Activated naive CD8-positive, alpha-beta T cell treated with anti-CD3 and anti-CD28 coated beads for 36 hours (primary cell): ENCODE measurements at places on chromosomes 6 and 20.

GRCh38 chr20:22623211-22623610, 38.8 kb upstream of the FOXA2 start:
- no peaks in the 10 kb centered on the region for H3K4me1 ChIP-seq
- no peaks in the 10 kb centered on the region for H3K27me3 ChIP-seq
- no peaks in the 10 kb centered on the region for H3K36me3 ChIP-seq
- no peak overlapping the region for H3K4me3 ChIP-seq

- no peak overlapping the region for H3K4me3 ChIP-seq
- no peak for DNase-seq
- H3K36me3 ChIP-seq: peaks cover 3% of the 10 kb centered on the region
- H3K27me3 ChIP-seq: no peaks in the 10 kb centered on the region
- H3K4me1 ChIP-seq: no peaks in the 10 kb centered on the region
These were observed 64.6 kb downstream of the RNF144B start for GRCh38 chr6:18451756-18452155.

DNA sequence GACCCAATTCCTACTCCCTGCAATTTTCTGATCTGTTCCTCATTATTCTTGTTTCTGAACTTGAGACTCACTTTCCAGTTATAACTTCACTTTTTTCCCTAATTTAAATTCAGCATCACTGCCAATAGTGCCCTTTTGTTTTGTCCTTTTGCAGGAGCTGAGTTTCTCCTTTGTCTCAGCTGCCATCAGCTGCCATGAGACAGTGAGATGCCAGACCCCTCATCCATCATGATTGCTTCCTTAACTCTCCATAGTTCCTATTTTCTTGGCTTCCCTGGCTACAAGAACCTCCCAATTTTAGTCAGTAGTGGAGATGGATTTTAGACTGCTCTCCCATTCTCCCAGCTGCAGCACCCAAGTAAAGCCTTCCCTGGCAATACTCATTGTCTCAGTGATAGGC, 518.1 kb downstream of the HDGFL1 start:
- DNase-seq: no peak
- no peak overlapping the region for H3K27ac ChIP-seq
- no peaks in the 10 kb centered on the region for H3K4me1 ChIP-seq

- H3K36me3 ChIP-seq: no peaks in the 10 kb centered on the region
- peaks cover 29% of the 10 kb centered on the region for H3K27me3 ChIP-seq
- no peak overlapping the region for H3K27ac ChIP-seq
- no peak for DNase-seq
These were observed 95.6 kb downstream of the SYCP2 start for GRCh38 chr20:59837623-59838394.

- H3K36me3 ChIP-seq: no peaks in the 10 kb centered on the region
- no peaks in the 10 kb centered on the region for H3K4me1 ChIP-seq
- DNase-seq: no peak
- H3K27me3 ChIP-seq: peaks cover 7% of the 10 kb centered on the region
These were observed 14.1 kb downstream of the DAAM2 start for GRCh38 chr6:39806278-39806677.
